Dorsolateral prefrontal cortex (tissue), 122 donors: ENCODE measurements at places on chromosomes 11 and 22.

- no peak for DNase-seq
These were observed 105.6 kb downstream of the STK33 start for GRCh38 chr11:8488395-8488794.

GRCh38 chr11:10303558-10304363 lies 1.1 kb upstream of the ADM start:
- DNase-seq: no peak

DNA sequence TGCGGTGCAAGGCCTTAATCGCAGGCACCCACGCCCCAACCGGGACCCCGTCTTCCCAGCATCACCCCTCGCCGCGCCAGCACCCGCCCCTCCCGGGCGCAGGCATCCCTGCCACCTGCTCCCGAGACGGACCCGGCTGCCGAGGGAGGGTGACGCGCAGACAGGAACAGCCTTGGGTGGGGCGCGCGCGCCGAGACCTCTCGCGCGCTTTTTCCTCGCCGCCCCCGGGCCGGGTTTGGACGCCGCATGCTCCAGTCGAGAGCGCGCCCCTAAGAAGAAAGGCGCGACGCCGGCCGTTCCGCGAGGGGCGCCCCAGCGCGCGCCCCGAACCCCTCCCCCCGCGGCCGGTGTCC lies 504 bp downstream of the CFL1 start:
- peak; percentile 66 for DNase-seq

DNA sequence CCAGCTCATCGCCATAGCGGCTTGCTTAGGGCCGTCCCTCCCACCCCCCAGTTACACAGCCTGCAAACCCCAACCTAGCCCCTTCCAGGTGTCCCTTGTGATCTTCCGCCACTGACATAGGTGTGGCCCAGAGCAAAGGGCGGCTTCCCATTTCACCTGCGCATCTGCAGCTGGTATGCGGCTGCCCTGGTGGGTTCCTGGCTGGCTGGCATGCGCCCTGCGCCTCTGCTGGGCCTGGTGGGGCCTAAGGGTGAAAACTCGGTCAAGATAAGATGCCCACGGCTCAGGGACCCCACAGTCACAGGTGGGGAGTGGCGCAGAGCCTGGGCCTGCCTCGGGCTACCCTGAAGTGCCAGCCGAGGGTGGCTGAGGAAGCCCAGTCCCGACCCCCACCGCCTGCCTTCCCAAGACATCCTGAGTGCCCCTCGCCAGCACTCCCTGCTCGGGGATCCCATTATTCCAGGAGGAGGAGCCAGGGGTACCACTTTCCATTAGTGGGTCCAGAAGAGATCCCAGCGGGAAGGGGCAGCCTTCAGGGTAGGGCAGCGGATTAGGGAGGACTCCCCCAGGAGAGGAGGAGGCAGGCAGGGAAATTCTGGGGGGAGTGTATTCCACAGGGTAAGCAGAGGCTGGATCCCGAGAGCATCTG lies 36.9 kb upstream of the KCNQ1OT1 start:
- no peak for DNase-seq

GRCh38 chr11:10201343-10201742 lies 92.7 kb downstream of the SBF2 start:
- DNase-seq: no peak

DNA sequence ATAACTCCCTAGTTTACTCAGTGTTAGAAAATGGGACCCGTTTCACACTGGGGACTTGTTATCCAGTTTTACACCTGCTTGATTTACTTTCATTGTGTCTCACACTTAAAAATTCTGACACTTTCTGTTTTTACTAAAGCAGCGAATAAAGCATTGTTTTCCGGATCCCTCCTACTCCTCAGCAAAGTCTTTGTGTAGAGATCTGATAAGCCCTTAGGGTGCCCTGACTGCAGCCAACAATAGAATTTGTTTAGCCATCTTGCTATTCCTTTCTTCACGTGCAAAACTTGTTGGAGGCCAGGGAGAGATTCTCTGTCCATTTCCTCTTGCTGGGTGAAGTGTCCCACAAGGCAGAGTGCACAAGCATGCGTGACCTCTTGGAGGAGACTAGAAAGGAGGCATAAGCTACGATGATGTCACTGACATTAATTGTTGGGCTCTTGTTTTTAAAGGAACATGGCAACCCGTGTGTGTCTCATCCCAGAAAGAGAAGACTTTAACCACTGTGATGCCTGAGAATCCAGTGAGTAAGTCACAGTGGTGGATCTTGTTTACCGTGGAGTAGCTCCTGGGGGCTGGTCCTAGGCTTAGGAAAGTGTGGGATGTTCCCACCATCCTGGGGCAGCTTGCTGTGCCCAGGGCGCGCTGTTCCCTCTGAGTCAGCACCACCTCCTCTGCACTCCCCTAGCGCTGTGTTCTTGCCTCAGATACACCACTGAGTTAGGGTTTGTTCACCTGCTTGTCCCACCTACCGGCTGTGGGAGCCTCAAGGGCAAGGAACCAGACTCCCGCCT lies 27.7 kb downstream of the MICAL2 start:
- DNase-seq: peak; percentile 74

DNA sequence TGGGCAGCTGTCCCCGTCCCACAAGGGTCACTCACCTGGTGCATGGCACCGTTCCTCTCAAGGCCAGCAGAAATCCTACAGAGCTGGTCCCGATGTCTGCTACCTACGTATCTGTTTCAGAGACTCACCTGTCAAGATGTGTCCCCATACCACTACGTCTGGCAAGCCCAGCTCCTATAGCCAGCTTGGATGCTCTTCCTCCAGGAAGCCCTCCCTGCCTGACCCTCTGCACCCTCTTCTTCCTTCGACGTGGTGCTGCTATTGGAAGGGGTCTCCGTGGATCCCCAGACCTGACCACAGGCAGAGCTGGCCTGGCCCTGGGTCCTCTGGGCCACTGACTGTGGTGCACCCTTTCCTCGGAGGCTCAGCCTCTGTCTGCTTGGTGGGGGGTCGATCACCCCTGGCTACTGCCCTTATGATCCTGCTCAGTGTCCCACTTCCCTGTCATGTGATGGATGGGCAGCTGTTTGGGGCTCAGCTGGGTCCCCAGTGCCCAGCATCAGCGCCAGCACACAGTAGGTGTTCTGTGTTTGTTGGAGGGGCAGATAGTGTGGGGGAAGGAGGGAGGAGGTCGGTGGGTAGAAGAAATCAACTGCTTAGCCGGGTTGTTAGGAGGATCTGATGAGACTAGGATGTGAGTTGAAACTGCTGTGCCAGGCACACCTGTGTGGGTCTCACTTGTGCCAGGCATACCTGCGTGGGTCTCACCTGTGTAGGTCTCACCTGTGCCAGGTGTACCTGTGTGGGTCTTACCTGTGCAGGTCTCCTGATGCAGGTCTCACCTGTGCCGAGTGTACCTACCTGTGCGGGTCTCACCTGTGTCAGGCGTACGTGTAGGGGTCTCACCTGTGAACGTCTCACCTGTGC lies 21.7 kb upstream of the ARHGAP8 start:
- DNase-seq: no peak

GRCh38 chr11:121611242-121611641 lies 158.5 kb upstream of the SORL1-AS1 start:
- no peak for DNase-seq

DNA sequence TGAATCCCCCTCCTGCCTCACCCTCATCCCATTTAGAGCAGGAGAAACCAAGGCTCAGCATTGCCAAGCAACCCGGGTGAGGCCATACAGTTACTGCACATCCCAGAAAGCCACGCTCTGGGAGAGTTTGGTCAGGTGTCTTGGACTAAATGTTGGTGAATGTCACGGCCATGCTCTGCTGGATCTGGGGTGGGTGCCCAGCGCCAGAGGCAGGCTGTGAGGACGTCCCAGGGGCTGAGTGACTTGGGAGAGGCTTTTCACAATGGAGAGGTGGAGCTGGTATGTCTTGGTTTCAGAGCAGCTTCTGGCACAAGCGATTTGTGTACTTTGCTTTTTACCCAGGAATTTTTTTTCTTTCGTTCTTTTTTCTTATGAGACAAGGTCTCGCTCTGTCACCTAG lies 6.6 kb downstream of the SERHL2 start:
- no peak for DNase-seq

- DNase-seq: no peak
These were observed 1520.7 kb downstream of the BRD1 start for GRCh38 chr22:48306785-48307510.

DNA sequence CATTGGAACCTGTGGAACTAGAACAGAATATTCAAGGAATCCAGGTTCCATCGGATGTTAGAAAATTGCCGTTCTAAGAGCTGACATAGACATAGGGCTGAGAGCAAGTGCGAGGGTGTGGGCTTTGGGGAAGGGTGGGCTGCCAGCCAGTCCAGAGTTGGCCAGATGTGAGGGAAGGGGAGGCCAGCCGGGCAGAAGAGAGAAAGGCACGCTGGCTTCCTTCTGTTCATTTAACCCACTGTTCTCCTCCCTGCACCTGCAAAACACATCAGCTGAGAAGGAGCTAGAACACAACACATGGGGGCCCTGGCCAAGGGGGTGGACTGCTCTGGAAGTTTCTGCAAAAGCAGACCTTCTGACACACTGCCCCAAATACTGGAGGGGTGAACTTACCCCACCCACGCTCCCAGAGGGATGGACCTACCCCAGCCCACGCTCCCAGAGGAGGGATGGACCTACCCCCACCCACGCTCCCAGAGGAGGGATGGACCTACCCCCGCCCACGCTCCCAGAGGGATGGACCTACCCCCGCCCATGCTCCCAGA lies 98.0 kb downstream of the SHANK2 start:
- no peak for DNase-seq

GRCh38 chr11:47233051-47233450 lies 15.6 kb downstream of the ACP2 start:
- no peak for DNase-seq

DNA sequence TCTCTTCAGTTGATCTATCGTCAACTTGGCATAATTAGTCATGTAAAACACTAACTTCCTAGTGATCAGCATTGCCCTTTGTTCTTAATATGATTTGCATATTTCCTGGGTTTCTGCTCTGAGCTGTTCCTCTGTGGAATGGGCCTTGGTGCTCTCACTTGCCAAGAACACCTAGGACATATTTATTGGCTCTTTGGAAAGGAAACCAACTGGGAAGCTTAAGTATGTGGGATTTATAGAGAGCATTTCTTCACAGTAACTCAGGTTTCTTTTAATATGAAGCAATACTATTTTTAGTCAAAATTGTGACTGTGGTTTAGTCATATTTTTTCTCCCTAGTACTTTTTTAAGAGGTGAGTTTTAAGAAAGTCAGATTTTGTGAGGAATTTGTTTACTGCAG lies 28.8 kb downstream of the FAT3 start:
- no peak for DNase-seq

GRCh38 chr11:87260811-87261210 lies 223.1 kb downstream of the TMEM135 start:
- DNase-seq: no peak

DNA sequence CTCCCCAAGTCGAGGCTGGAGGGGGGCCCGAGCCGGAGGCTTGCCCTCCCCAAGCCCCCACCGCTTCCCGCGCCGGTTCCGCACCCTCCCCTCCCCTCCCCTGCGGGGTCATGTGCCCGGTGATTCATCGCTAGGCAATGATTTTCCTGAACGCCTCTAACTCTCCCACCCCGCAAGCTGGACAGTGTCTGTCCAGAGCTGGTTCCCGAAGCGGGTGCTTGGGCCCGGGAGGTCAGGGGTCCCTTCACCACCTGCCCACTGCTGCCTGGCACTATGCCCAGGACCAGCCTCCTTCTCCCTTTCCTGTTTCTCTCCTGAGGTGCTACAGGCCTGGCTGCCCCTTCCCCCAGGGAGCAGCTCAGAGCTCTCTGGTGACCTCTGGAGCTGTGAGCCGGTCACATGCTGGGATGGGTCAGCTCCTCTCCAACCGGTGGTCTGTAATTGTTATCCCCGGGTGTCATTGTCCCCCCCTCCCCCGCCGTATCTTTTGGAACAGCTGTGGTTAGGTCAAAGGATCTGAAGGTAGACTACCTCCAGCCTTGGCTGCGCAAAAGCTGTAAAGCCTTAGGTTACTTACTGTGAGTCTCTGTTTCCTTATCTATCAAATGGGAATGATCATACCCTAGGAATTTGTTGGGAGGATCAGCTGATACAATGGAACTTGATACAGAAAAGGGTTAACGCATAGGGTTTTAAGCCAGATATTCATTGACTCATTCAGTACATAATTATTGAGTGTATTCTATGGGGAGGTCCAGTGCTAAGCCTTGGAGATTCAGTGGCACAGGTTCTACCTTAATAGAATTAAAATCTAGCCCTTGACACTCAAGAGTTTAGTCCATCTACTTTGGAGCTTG lies 753 bp downstream of the STX3 start:
- DNase-seq: peak; percentile 48

DNA sequence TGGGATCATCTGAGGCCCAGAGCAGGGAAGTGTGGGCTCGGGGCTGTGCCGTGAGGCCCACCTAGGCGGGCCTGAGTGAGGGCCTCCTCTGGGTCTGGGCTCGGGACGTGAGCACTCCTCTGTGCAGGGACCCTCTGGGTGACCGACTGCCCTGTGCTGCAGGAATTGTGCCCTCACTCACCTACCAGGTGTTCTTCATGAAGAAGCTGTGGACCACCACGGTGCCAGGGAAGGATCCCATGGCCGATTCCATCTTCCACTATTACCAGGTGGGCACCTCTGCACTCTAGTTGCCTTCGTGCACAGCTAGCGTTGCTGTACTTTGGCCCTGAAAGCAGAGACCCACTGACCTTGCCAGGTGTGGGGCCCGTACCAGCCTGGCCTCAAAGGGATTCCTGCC lies 80.5 kb downstream of the MYO7A start:
- DNase-seq: no peak

DNA sequence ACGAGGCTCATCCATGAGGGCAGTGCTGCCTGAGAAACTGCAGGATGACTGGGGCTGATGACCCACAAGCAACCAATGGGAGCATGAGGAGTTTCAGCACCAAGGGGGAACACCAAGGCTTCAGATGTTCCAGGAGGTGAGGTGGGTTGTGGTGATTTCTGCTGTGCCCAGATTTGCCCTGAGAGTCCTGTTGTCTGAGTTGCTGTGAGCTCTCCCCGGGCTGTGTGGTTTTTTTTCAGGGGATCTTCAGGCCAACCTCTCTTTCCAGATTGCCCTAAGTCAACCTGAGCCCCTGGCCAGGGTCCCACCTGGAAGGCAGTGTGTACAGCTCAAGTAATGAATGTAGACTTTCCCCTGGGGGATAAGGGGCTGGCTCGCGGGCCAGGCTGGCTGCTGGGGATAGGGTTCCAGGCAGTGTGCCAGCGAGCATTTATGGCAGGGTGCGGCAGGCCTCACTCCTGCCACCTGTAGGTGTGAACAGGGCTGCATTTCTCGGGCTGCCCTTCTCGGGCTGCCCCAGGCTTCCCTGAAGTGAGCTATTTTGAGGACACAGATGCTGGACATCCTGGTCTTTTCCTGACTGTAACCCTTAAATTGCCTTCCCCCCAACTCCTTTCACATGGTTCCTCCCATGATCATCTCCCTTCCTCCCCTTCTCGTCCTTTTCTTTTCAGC lies 9.8 kb downstream of the SLC22A6 start:
- no peak for DNase-seq

GRCh38 chr22:42344361-42344905 lies 74.0 kb upstream of the TCF20 start:
- DNase-seq: peak; percentile 86
